CD4-positive, alpha-beta T cell (primary cell): ENCODE measurements at places on chromosomes 2 and 18.

DNA sequence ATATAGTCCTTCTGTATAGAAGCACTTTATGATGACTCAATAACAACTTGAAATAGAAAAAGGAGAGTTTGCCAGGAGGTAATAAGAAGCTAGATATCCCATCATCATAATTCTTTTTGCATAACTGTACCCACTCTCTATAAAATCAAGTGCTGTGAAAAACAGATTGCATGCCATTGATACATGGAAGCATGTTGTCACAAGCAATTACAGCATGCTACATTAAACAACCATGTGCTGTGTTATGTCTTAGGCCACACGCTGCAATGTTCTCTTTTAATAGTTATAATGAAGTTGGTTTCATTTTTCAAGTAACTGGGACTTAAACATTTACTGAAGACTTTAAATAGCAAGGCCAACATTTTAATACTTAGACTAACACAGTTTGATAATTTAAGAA is 264.2 kb downstream of the RPRM start:
- DNase-seq, result no peak

GRCh38 chr2:42792087-42792582 is 248 bp downstream of the HAAO start:
- DNase-seq, result no peak

DNA sequence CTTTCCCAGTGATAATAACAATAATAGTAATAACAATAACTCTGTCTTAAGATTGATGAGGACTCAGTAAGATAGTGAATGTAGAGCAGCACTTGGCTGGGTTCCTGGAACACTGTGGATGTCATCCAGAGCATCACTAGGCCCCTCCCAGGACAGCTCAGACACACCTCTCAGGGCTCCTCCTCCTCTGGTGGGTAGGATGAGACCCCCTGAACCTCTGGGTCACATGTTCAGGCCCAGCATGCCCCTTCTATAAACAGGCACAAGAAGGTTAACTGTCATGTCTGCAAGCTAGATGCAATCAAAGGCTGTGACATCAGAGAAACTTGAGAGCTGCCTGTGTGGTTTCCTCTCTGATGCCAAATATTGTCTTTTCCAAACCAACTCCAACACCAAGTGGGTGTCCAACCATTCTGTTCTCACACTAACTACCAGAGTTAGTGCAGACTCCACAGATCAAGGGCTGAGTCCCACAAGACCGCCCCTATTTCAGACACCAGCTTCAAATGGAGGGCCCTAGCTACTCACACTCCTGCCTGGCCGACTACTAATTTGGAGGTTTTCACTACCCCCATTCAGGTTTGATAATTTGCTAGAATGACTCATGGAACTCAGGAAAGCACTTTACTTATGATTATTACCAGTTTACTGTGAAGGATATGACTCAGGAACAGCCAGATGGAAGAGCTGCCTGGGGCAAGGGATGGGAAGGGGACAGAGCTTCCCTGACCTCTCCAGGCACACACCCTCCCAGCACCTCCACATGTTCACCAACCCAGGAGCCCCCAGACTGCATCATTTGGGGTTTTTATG is 46.4 kb upstream of the BZW1 start:
- no peak for DNase-seq

- no peak for DNase-seq
Observed at GRCh38 chr2:100880730-100881129, 60.8 kb downstream of the NPAS2 start.
